ENCODE measurements at places on chromosomes 12 and 14. TPM values are rescaled to one million over a fixed set of nuclear protein-coding genes. Genes with fewer than 3 reads are reported as not detected.
A peak's percentile ranks its signal among the peaks of the same experiment; 100 is the strongest.

Gene ZNF384
- 93.3 TPM for polyA plus RNA-seq

Gene FITM1
- polyA plus RNA-seq = 1.7 TPM

Gene VWF
- 100 TPM for polyA plus RNA-seq

Gene CCDC177
- not detected for polyA plus RNA-seq

Gene SERPINA9
- polyA plus RNA-seq = not detected

Gene DAO
- not detected for polyA plus RNA-seq

Gene COCH
- polyA plus RNA-seq = 1.1 TPM

Gene SMCO2
- polyA plus RNA-seq = 0.18 TPM

Gene IAPP
- polyA plus RNA-seq = not detected

Gene GRIP1
- polyA plus RNA-seq = 7.2 TPM

DNA sequence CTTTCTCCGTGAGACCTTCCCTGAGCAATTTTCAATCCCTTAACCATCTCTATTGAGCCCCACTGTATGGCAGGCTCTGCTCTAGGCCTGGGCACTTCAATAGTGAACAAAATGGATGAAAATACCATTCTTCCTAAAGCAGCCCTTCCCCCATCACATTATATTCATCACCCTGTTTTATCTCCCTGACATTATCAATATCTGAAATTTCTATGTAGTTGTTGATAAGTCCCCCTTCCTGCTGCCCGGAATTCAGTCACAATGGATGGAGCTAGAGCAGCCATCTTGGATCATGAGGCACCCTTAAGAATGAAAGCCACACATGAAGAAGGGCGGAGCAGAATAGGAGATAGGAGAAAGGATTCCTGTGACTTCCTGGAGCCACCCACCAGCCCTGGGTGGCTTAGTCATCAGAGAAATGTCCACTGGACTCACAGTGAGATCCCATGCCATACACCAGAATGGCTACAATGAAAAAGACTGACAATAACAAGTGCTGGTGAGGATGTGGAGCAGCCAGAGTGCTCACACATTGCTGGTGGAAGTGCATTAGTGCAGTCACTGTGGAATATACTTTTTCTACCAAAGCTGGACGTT, 33.9 kb downstream of the SCARB1 start:
- DNase-seq = no peak

DNA sequence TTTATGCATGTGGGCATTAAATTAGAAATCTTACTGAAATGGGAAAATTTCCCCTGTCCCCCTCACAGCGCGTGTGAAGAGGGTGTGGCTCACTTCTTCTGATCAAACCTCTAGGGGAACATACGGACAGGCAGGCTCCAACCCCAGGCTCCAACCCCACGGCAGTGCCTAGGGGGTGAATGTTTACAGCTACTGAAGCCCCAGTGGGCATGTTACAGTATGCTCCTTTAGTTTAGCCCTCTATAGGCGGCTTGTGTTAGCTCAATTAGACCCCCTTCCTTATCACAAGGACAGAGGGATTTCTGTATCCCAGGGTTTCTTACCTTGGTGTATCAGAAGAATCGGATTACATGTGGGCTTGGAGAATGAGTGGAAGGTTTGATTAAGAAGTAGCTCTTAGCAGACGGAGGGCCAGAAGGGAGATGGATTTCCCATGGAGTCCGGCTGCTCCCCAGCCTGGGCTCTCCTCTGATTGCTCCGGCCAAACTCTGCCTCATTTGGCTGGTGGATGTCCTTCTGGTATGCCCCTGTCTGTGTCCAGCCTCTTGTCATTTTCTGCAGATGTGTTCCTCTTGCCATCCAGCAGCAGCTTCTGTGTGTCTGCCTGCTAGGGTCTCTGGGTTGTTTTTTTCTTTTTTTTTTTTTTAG, 223.7 kb downstream of the TMTC2 start:
- DNase-seq = no peak

- no peak for DNase-seq
These were observed 118.6 kb downstream of the DICER1 start for GRCh38 chr14:95038521-95039250.

- no peak for DNase-seq
These were observed 2.5 kb downstream of the FUT8 start for GRCh38 chr14:65414961-65415589.

DNA sequence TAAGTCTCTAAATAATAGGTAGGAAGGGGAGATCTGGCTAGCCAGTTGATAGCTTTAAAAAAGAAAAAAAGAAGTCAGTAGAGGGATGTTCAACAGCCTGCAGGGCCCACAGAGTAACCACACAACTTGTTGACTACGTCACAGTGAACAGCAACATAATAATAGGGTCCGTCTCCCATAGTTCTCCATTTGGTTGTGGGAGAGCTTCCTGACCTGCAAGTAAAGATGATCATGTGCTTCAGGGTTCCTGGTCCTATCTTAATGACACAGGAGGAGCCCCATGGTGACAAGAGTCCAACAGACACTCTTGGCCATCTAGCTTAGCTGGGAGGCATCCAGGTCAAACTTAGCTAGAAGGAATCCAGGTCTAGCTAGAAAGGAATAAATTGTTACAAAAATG, 36.2 kb downstream of the FGD6 start:
- no peak for DNase-seq

DNA sequence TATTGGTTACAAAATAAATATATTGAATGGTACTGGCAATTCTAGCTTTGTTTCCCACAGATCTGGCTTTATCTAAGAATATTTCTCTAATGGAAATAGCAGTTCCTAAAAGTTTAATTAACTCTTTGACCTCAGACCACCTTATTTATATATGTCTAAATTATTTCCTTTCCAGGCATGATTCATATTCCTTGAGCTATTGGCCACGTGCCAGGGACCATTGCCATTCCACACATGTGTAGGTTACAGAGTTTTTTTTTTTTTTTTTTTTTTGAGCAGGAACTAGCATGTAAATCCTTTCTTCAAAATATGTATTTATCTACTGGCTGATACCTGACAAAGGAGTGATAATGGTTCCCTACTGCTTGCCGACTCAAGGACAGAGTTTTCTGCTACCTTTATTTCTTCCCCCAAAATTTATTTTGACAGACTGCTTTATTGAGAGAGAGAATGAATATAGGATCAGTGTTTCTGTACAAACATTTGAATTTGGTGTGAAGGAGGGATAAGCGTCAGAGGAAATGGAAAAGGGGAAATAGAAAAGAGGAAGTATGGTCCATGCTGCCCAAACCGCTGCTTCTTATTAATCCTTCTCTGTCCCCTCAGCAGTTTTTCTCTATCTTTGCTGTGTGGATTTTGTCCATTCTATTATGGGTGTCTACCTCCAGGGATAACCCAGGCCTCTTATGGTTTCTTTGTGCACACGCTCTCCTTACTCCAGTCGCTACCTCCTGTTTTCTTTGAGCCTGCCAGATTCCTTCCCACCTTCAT, 36.4 kb downstream of the PDE3A start:
- DNase-seq = no peak

GRCh38 chr14:100708425-100709288, 18.0 kb upstream of the DLK1 start:
- no peak for DNase-seq

GRCh38 chr12:130498589-130499385, 161.1 kb downstream of the PIWIL1 start:
- no peak for DNase-seq

DNA sequence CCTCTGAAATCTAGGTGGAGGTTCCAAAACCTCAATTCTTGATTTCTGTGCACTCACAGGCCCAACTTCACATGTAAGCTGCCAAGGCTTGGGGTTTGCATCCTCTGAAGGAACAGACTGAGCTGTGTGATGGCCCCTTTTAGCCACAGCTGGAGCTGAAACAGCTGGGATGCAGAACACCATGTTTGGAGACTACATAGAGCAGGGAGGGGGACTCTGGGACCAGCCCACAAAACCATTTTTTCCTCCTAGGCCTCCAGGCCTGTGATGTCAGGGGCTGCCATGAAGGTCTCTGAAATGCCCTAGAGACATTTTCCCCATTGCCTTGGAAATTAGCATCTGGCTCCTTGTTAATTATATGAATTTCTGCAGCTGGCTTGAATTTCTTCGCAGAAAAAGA, 1025.9 kb upstream of the NOVA1 start:
- no peak for DNase-seq

GRCh38 chr12:104827587-104827986, 130.5 kb downstream of the SLC41A2 start:
- DNase-seq = no peak

- no peak for DNase-seq
These were observed 111.0 kb upstream of the HIF1A start for GRCh38 chr14:61584331-61584741.

- no peak for DNase-seq
These were observed 33.6 kb downstream of the CDKL1 start for GRCh38 chr14:50362764-50363713.

- peak; percentile 80 for DNase-seq
These were observed 4.3 kb upstream of the DHRS2 start for GRCh38 chr14:23631702-23632460.

- no peak for DNase-seq
These were observed 46.2 kb downstream of the PAWR start for GRCh38 chr12:79644274-79645234.

- DNase-seq = no peak
These were observed 939 bp downstream of the TGFB3 start for GRCh38 chr14:75980856-75981255.

GRCh38 chr12:101707131-101707782, 9.8 kb downstream of the CHPT1 start:
- no peak for DNase-seq

DNA sequence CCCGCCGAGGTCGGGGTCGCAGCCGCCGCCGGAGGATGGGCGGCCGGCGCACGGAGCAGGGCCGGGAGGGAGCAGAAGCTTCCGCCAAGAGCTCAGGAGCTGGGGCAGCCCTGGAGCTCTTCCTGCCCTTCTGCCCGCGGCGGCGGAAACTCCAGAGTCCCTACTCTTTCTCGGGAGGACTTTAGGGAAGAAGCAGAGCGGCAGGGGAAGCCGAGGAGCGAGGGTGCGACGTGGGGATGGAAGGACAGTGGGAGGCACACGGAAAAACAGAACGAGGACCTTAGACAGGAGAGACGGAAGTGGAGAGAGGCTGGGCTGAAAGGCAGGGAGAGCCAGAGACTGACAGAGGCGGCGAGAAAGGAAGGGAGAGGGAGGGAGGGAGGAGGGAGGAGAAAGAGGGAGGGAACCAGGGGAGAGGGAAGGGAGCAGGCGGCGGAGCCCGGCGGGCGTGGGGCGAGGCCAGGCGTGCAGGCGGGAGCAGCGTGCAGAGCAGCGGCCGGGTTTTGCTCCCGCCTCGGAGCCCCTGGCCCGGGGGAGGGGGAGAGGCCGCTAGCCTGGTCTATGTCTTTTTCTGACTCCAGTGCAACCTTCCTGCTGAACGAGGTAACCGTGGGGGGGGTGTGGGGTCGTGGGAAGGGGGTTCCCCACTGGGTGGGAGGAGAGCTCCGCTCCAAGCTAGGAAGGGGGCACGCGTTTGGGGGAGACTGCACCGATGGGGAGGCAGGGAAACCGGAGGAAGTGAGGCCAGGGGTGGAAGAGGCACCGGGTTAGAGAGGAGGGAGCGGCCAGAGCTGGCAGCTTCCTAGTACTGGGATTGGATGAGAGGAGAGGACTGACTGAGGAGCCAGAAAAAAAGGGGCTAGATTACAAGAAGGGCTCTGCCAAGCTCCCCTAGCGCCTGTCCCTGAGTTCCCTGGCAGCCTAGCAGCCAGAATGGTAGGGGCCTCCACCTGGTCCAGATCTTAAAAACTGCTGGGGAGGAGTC, 2.9 kb upstream of the CACNB3 start:
- peak; percentile 81 for DNase-seq

GRCh38 chr14:101716077-101716950, 45.2 kb upstream of the PPP2R5C start:
- no peak for DNase-seq

DNA sequence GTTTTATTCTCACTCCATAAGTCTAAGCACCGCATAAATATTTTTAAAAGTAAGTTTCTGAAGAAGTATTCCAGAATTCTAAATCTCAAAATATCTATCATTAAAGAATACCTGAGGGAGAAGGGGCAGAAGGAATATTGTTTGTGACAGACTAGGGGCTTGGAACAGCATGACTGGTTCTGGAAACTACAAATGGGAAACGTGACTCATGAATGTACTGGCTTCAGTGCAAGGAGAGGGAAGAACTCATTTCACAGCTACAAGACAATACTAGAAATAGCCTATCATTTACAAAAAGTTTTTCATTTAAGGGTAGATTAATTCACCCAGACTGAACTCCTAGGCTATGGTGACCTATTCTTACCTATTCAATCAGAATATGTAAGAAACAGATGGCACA, 121.3 kb downstream of the SLC25A21 start:
- DNase-seq = no peak

DNA sequence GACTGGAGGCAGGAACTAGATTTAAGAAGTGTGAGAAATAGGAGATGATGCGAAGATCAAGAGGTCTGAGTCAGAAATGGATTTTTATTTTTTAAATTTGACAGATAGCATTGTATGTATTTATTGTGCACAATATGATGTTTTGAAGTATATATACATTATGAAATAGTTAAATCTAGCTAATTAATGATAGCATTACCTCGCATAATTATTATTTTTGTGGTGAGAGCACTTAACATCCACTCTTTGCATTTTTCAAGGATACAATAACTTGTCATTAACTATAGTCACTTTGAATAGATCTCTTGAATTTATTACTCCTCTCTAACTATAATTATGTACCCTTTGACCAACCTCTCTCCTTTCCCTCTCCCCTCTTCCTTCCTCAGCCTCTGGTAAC, 3.7 kb downstream of the SMOC1 start:
- DNase-seq = no peak

GRCh38 chr14:99072433-99072832, 199.6 kb downstream of the BCL11B start:
- DNase-seq = no peak

DNA sequence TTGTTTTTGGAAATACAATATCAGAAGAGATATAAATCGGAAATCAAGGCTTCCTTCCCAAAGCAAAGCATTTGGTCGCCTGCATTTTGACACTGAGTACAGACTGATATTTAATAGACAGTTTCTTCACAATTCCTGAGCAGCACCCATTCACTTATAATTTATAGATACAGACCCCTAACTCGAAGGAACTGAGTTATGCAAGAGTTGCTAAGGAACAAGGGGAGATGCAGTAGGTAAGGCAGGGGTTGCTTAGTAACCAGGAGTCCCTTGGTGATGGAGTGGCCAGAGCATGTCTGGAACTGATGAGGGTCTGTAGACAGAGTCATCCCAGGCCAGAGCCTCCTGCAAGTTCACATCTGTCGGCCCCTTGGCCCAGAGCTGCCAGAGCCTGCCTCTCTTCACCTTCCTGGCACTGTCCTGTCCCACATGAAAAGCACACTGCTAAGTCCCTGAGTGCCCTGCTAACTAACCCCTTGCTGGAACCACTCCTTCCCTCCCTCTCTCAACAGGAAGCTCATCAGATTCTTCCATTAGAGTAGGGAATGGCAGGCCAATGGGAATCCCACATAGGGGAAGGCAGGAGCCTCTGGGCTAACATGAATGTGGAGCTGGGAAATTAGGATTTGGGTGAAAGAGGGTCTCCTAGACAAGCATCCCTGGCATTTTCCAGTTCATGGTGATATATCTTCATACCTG, 3.6 kb upstream of the DHRS2 start:
- no peak for DNase-seq

All from right lung (tissue), 10 donors.